Astrocyte of the spinal cord (primary cell): ENCODE measurements at places on chromosomes 6 and 20.

- peak; percentile 45 for DNase-seq
Measured at GRCh38 chr6:133248241-133249001, 7.3 kb downstream of the EYA4 start.

- DNase-seq = no peak
Measured at GRCh38 chr20:5729348-5729747, 20.9 kb upstream of the SHLD1 start.

- no peak for DNase-seq
Measured at GRCh38 chr20:7610681-7611080, 329.6 kb downstream of the HAO1 start.

DNA sequence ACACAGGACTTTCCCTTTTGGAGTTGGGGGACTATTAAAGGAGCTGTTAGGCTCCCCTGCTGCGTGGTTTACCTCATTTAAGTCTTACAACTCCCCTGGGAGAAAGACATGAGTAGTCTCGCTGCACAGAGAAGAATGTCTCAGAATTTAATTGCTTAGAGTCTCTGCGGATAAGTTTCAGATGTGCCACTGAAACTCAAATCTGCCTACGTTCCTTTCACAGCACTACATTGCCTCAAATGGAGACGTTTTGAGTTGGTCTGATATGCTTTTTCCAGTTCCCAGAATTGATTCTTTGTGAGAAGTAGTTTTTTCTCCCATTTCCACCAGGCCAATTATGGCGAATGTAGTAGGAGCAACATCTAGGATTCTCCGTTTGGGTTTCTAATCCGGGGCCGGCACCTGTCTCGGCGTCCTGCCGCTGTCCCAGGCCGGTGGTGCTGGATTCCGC lies 532 bp upstream of the SLC35F1 start:
- peak; percentile 27 for DNase-seq

GRCh38 chr6:142827369-142827768 lies 117.6 kb downstream of the HIVEP2 start:
- DNase-seq = no peak

DNA sequence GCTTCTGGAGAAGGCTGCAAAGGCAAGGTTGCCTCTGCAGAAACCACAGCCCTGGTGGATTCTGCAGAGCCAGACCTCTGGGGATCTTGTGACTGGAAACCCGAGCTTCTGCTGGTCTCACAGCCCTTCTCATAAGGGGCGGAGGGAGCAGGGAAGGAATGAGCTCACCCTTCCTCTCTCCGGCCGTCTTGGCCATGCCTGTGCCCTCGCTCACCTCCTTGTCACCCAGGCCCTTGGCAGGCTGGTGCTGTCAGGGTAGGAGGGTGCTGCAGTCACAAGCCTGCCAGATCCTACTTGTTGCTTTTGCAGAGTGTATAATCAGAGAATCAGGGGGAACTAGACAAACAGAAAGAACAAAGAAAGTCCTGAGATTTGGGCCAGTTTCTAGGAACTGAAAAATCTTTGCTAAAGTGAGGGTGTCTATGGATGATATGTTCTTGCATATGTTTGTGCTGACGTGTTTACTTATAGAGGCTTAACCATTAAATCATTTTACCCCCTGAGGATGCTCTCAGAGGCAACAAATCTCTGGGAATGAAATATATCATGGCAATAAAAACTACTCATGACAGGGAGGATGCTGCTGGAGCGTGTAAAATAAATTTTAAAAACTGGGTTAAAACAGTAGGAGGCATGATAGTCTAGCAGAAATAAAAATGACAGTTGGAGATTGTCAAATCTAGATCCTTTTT lies 244.9 kb upstream of the SOX4 start:
- peak; percentile 76 for DNase-seq

- peak; percentile 33 for DNase-seq
Measured at GRCh38 chr6:21738180-21739094, 144.9 kb downstream of the SOX4 start.

- peak; percentile 77 for DNase-seq
Measured at GRCh38 chr6:21593927-21594415, 420 bp downstream of the SOX4 start.

DNA sequence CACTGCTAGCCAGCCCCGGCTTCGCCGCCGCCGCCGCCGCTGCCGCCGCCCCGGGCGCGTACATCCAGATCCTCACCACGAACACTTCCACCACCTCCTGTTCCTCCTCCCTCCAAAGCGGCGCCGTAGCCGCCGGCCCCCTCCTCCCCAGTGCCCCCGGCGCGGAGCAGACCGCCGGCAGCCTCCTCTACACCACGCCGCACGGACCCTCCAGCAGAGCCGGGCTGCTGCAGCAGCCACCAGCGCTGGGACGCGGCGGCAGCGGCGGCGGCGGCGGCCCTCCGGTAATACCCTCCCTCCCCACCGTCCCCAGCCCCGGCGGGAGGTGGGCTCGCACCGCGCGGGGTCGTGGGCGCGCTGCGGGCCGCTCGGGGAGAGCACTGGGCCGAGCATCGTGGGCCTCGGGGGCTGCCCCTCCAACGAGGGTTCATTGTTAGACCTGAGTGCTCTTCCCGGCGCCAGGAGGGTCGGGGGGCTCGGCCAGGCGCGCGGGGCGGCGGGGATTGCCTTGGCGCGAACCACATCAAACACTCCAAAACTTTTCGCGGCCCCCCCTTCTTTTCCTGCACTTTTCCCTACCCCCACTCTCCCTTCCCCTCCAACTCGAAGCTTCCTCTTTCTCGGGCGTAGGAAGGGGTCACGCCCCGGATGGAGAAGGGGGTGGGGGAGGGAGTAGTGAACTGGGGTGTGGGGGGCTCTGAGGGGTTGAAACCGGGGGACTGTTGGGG lies 827 bp downstream of the E2F3 start:
- peak; percentile 21 for DNase-seq

DNA sequence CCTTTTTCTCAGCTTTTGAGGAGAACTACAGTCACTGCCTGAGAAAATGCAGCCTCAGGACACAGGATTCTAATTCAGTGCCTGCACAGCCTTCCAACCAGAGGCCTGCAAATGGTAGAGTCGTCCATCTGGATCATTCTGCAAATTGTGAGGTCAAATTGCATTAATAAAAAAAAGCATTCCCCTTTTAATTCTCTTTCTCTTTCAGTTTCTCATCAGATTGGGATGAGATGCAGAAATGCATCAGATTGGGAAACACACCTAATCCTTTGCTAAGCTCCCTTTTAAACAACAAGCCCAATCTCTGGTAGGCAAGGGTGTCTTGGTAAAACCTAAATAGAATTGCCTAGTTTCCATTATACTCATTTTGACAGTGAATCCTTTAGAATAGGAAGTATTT lies 838.8 kb downstream of the MAFB start:
- DNase-seq = no peak

- no peak for DNase-seq
Measured at GRCh38 chr6:17845598-17845997, 138.9 kb upstream of the NUP153 start.

GRCh38 chr6:51474022-51474975 lies 613.1 kb downstream of the PKHD1 start:
- DNase-seq = no peak

DNA sequence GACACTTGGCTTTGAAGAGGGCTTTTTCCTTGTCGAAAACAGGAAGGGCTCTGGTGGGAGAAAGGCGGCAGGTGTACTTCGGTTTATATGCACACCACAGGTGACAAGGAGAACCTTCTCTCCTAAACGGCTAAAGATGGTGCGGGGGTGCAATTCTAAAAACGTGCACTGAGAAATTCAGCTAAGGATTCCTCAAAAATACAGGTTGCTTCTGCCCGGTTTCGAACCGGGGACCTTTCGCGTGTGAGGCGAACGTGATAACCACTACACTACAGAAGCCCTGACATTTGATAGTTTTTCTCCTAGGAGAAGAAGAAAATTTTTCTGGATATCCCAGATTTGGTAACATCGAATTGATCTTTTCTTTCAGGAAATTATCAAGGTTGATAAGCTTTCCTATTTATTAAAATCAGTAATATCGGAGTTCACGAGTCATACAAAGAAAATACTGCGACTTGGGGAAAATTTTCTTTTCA lies 32.0 kb downstream of the POM121L2 start:
- DNase-seq = peak; percentile 56

- peak; percentile 55 for DNase-seq
Measured at GRCh38 chr20:6632187-6632586, 135.3 kb upstream of the BMP2 start.

DNA sequence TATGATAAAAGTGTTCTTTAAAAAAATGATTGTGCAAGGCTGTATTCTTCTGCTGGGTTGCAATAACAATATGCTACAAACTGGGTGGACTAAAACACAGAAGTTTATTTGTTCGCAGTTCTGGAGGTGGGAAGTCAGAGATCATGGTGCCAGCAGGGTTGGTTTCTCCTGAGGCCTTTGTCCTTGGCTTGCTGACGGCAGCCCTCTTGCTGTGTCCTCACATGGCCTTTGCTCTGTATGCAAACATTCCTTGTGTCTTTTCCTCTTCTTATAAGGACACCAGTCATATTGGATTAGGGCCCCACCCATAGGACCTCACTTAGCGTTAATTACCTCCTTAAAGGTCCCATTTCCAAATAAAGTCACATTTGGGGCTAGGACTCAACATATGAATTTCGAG lies 220.4 kb downstream of the SAMD5 start:
- DNase-seq = no peak

DNA sequence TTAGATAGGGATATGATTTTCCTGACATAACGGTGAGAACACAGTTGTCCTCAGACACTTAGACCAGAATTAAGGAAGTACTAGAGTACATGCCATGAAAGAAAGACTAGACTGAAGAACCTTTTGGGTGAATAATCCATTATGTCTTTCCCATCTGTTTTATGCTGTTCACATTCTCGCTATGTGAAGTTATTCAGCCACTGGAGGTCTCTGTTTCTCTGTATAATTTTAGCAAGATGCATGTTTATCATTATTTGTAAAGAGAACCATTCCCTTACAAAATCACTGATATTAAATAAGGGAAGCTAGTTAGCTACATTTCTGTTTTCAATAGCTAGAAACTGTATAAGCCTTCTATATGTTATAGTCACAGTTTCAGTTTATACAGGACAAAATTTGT lies 391.9 kb downstream of the CD109 start:
- peak; percentile 31 for DNase-seq

GRCh38 chr6:162226803-162227202 lies 500.8 kb downstream of the PRKN start:
- DNase-seq = no peak

GRCh38 chr20:62772619-62772989 lies 23.7 kb upstream of the MRGBP start:
- DNase-seq = no peak

- DNase-seq = no peak
Measured at GRCh38 chr20:52217689-52218395, 26.3 kb upstream of the ZFP64 start.

DNA sequence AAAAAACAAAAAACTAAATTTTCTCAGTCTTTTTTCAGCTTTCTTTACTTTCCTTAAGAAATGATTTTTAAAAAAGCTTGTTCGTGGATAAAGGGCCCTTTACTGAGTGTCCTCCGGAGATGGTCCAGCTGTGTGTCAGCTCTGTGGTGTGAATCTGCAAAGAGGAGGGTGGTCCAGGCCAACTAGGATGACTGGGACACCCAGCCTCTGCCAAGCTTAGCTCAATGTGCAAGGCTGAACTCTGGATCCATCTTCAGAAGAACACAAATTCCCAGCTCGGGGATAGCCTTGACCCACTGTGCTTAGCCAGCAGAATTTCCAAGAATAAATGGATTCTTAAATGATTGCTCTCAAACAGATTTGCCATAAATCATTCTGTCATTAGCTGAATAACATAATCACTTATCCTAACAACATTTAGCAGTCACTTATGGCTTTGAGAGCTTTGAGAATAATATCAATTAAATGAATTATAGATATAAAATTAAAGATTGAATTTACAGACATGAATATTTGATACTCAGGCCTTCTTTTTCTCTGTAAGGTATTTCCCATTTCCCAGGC lies 14.2 kb upstream of the CALHM5 start:
- no peak for DNase-seq

- DNase-seq = peak; percentile 25
Measured at GRCh38 chr6:111417181-111417585, 65.8 kb downstream of the REV3L start.

- DNase-seq = peak; percentile 68
Measured at GRCh38 chr6:13248053-13248452, 80.3 kb downstream of the TBC1D7 start.

DNA sequence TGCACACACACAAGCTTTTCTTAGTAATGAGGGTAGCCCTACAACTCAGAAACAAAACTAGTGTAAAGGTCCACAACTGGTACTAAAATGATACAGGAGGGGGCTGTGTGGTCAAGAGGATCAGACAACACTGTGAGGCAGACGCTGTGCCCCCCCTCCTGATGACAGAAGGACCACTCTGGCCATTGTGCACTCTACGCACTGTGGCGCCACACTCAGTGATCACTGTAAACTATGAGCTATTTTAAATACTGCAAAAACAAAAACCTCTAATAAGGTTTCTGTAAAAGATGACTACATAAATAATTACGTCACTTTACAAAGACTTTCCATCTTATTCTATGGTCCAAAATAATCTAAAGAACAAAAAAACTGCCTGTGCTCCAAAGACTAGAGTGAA lies 96.1 kb downstream of the SLC23A2 start:
- DNase-seq = no peak

GRCh38 chr20:44756956-44757355 lies 11.3 kb downstream of the KCNK15 start:
- no peak for DNase-seq

- DNase-seq = no peak
Measured at GRCh38 chr6:36114798-36115408, 15.4 kb upstream of the MAPK13 start.
